ENCODE measurements at places on chromosomes 7 and 10.

DNA sequence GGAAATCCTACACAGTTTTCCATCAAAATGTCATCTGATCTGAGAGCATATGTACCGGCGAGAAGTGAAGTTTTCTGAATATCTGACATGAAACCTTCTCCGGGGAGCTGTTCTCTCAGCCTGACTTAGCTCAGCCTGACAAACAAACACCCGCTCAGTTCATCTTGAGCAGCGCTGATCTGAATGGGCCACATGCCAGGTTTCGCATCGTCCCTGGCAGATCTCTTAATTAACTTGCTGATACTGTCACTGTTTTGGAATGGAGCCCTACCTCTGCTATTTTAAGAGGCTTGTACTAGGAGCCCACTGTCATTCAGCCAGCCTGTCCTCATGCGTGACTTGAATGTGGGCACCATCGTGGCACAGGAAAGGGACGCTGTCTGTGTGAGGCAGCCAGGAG lies 109.2 kb downstream of the STRA8 start:
- DNase-seq, result no peak

GRCh38 chr7:109635374-109635773 lies 1065.7 kb downstream of the DNAJB9 start:
- DNase-seq, result no peak

DNA sequence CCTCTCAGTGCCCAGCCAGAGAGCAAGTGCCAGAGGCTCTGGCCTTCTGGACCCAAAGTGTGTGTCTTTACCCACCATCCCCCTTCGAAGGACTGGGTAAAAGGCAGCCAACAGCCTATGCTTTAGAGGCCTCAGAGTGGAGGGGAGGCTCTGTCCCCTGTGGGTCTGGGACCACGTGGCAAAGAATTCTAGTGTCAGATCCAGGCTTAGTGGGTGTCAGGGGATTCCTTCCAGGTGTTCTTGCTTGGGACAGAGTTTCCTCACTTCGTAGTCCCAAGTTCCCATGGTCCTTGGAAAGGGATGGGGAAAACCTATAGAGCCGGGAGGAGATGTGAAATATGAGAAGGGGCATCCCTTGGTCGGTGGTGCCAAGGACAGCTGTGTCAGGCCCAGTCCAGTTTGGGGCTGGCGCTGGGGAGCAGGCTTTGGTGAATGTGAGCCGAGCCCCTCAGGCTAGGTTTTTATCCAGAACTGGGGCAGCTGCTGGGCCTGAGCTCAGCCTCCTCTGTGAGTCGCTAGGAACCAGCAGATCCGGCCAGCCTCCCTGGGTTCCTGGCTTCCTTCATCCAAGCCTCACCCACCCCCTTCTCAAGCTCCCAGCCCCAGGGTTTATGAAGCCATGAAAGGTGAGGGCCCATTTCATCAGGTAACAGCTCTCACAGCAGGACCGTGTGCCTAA lies 71.2 kb downstream of the C10orf105 start:
- no peak for DNase-seq

- DNase-seq, result no peak
Measured at GRCh38 chr10:128116851-128117615, 9.2 kb downstream of the MKI67 start.

- DNase-seq, result no peak
Measured at GRCh38 chr7:140899883-140900282, 24.8 kb downstream of the BRAF start.

- DNase-seq, result no peak
Measured at GRCh38 chr10:69123306-69123746, 652 bp upstream of the VPS26A start.

DNA sequence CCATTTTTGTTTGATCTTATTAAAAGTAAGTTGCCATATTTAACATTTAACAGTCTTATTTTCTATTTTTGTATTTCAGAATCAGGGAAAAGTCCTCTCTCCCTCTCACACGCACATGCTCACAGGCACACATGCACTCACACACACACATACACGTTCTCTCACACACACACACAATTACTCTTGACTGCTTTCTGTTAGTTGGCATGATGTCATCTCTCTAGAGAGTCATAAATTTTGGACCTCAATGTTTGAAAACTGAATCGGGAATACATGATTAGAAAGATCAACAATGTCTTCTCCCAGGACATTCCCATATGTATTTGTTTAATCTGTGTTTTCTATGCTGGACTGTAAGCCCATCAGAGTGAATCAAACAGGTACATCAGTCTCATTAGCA lies 165.7 kb upstream of the AHR start:
- no peak for DNase-seq

GRCh38 chr7:70647801-70648498 lies 484.0 kb upstream of the GALNT17 start:
- DNase-seq, result no peak

- DNase-seq, result no peak
Measured at GRCh38 chr10:6212806-6213205, 10.1 kb downstream of the PFKFB3 start.

DNA sequence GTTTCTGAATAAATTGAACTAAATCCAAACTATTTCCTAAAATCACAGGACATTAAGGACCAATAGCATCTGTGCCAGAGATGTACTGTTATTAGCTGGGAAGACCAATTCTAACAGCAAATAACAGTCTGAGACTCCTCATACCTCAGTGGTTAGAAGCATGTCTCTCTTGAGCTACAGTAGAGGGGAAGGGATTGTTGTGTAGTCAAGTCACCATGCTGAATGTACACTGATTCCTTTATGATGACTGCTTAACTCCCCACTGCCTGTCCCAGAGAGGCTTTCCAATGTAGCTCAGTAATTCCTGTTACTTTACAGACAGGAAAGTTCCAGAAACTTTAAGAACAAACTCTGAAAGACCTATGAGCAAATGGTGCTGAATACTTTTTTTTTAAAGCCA lies 13.9 kb downstream of the MEST start:
- DNase-seq, result no peak

- DNase-seq, result no peak
Measured at GRCh38 chr10:9786576-9786975, 1231.1 kb upstream of the CELF2 start.

GRCh38 chr7:33534833-33535232 lies 370.5 kb upstream of the BMPER start:
- no peak for DNase-seq

- DNase-seq, result no peak
Measured at GRCh38 chr10:50367732-50368131, 116.4 kb upstream of the ASAH2 start.

GRCh38 chr7:43764807-43765491 lies 6.5 kb downstream of the BLVRA start:
- DNase-seq, result no peak

- DNase-seq, result peak; percentile 32
Measured at GRCh38 chr7:129298268-129298893, 73.6 kb downstream of the AHCYL2 start.

GRCh38 chr7:44881610-44882009 lies 3.7 kb downstream of the PURB start:
- DNase-seq, result no peak

DNA sequence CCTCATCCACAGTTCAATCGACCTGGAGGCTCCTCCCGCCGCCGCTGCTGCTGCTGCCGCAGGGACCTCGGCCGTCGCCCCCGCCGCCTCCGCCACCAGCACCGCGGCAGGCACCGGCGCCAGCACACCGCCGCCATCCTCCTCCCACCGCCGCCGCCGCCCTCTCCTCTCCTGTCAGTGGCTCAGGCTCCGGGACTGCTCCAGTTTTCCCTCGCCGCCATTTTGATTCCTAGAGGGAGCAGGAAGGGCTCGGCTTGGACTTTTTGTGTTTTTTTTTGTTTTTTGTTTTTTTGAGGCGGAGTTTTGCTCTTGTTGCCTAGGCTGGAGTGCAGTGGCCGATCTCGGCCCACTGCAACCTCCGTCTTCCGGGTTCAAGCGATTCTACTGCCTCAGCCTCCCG lies 3.0 kb upstream of the MCM10 start:
- no peak for DNase-seq

DNA sequence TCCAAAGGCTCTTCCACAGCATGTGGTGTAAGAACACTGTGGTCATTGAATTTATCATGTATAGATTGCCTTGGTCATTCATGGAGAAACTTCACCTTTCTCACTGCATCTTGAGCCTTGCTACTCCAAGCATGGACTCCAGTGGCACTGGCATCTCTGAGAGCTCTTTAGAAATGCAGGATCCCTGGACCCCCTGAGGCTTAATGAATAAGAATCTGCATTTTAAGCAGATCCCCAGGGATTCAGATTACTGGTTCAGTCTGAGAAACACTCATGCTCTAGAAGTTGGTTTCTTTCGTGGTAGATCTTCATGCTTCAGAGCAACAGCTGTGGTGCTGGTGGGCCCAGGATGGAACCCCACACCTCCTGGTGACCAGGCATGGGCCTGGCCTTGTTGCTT lies 63.2 kb downstream of the CFAP58 start:
- DNase-seq, result no peak

GRCh38 chr7:106839511-106839910 lies 25.6 kb upstream of the PIK3CG start:
- no peak for DNase-seq

DNA sequence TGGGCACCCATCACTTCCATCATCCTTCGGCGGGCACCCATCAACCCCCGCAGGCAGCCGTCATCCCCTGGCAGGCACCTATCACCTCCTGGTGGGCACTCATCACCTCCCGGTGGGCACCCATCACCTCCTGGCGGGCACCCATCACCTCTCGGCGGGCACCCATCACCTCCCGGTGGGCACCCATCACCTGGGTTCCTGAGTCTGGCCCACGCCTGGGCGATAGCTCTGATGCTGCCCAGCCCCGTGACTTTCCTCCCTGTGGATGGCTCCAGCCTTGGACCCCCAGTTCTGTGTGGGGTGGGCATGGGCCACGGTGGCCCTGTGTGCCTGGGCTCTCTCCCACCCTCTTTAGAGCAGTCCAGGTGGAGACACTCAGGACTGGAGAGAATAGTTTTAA lies 29.0 kb downstream of the PFKFB3 start:
- no peak for DNase-seq

- no peak for DNase-seq
Measured at GRCh38 chr10:101331956-101332355, 22.0 kb upstream of the BTRC start.

DNA sequence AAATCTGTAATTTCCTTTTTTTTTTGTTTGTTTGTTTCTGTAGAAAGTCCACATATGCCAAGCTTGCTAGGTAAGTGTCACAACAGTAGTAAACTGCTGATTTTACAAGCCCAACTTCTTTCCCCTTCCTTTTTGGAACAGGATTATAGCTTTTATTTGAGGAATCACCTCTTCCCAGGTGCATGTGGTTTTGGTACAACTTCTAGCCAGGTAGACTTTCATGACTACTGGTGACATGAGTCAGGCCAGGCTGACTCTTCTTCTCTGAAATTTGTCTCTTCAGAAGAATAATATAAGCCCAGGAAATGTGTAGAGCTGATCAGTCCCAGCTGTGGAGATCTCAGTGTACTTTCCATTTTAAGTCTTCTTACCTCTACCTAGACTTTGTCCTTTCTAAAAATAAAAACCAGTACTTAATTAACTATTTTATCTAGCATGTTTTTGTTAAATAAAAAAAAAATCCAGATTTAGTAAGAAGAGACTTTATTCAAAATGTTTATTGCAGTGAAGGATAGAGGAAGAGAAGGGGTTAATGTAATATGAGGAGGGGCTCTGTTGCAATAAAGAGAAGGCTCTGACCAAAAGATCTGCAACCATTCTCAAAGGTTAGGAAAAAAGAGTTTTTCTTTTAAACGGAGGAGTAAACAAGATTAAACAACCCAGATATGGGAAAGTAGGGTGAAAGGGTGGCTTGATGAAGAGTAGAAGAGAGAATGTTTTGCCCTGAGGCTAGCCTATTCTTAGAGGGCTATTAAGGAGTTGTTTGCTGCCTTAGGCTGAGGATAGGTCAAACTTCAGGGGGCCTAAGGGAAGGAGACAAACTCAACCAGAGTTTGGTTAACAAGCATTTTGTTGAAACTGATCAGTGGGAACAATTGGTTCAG lies 664.2 kb downstream of the SORCS1 start:
- no peak for DNase-seq

GRCh38 chr10:88228130-88228529 lies 355.0 kb downstream of the RNLS start:
- DNase-seq, result no peak

DNA sequence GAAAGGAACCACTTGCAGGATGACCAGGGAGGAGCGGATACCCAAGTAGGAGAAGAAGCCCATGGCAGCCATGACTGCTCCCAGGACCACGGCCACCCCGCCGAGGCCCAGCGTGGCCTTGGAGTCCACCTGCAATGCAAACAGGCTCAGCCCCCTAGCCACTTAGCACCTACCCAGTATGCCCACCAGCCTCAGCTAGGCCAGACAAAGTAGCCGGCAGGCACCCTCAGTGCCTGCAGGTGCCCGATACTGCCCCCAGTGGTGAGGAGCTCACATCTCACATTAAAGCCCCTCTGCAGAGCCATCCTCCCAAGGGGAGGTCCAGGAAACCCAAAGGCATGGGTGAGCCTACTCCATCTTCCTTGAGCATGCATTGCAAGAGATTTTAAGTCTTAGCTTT lies 6.6 kb downstream of the NPC1L1 start:
- no peak for DNase-seq

- no peak for DNase-seq
Measured at GRCh38 chr7:30840141-30841024, 69.2 kb downstream of the MINDY4 start.

GRCh38 chr7:157032128-157032527 lies 21.7 kb upstream of the MNX1 start:
- DNase-seq, result no peak

DNA sequence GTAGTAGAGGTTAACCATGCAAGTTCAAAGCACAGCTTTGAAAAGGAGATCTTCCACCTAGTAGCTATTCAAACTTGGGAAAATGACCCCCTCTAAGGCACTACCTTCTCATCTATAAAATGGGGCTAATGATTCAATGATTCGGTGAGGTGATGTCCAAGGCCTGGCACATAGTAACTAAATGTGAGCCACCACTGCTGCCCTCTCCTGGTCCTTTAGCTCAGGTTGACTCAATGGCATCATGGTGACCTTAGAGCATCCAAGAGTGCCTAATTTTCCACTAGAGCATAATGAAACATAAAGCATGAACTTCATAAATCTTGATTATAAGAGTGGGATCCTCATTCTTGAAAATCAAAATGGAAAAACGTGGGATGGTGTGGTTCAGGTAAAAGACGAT lies 16.3 kb upstream of the PLCE1 start:
- DNase-seq, result no peak

GRCh38 chr10:5975641-5976473 lies 1.5 kb downstream of the IL15RA start:
- DNase-seq, result no peak
